ENCODE measurements at places on chromosomes 13 and 19. TPM values are rescaled to one million over a fixed set of nuclear protein-coding genes. Genes with fewer than 3 reads are reported as not detected.

ITGBL1 gene
- 1,450 TPM for total RNA-seq

NANOS3 gene
- total RNA-seq: 3.5 TPM

PSG11 gene
- not detected for total RNA-seq

ZNF439 gene
- total RNA-seq: 1.2 TPM

KCNN1 gene
- not detected for total RNA-seq

KLK4 gene
- total RNA-seq: not detected

OSCAR gene
- total RNA-seq: 0.32 TPM

Measured in osteocyte (in vitro differentiated cells).